Right cardiac atrium (tissue), 5 donors: ENCODE measurements at places on chromosomes 2 and 18. TPM values are rescaled to one million over a fixed set of nuclear protein-coding genes. Genes with fewer than 3 reads are reported as not detected.

GRCh38 chr18:31401156-31402025 lies 24.8 kb downstream of the DSG4 start:
- DNase-seq = no peak

DNA sequence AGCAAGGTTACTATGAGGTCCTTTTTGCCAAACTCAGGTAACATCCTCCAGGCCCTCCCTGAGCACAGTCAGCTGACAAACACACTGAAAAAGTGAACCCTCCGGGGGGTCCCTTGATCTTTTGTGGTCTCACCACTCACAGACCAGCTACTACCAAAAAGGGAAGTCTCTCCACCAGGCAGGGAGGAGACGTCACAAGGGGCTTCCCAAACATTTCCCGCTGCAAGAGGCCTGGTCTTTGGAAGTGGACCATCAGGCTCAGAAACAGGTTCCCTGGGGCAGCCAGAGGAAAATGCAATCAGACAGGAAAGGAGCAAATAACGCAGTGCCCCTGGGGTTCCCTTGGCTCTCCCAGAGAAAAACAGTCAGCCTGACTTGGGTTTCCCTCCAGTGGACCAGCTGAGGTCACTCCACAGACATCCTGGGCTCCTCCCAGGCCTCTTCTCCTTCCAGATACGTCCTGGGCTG lies 38.7 kb upstream of the POMC start:
- DNase-seq = no peak

DNA sequence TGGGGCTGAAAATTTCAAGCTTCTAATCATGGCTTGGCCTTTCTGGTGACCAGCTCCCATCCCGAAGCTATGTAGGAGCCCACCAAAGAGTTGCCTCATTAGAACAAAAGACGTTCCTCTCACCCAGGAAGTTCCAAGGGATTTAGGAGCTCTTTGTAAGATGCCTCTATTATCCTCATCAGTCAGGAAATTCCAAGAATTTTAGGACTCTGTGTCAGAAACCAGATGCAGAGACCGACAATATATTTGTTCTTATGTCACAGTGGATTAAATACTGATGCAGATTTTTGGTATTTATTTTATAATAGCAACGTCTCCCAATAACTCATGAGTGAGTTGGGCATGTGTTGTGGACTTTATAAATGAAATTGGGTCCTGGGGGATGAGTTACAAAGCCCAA lies 91.8 kb upstream of the SKOR2 start:
- DNase-seq = no peak

GRCh38 chr2:55885127-55885943 lies 38.2 kb downstream of the EFEMP1 start:
- no peak for DNase-seq

DNA sequence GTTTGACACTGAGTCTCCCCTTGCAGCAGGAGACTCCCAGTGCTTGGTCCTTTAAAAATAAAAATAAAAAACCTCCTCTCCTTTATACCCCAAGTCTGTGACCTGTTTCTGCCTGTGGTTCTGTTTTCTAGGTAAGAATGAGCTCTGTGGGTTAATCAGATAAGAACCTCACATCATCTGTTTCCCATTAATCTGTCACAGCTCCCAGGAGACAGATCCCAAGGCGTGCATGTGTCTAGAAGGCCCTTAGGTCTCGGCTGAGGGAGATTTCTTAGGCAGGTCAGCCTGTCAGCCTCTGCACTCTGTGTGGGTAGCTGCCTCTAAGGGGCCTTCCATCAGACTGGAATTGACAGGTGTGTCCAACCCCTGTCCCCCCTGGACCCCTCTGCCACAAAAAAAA lies 80.7 kb downstream of the FHOD3 start:
- DNase-seq = no peak

The SLC38A11 gene
- total RNA-seq = 0.08 TPM

The CD226 gene
- 1.8 TPM for total RNA-seq

The SP140L gene
- total RNA-seq = 7.4 TPM

The YES1 gene
- total RNA-seq = 25.9 TPM

The SPP2 gene
- total RNA-seq = not detected

The CNGA3 gene
- not detected for total RNA-seq
